ENCODE measurements at places on chromosomes 6 and 20.

GRCh38 chr20:34651200-34651599, 25.7 kb downstream of the PIGU start:
- DNase-seq = no peak

GRCh38 chr6:108738684-108739416, 109.4 kb upstream of the ARMC2 start:
- DNase-seq = no peak

DNA sequence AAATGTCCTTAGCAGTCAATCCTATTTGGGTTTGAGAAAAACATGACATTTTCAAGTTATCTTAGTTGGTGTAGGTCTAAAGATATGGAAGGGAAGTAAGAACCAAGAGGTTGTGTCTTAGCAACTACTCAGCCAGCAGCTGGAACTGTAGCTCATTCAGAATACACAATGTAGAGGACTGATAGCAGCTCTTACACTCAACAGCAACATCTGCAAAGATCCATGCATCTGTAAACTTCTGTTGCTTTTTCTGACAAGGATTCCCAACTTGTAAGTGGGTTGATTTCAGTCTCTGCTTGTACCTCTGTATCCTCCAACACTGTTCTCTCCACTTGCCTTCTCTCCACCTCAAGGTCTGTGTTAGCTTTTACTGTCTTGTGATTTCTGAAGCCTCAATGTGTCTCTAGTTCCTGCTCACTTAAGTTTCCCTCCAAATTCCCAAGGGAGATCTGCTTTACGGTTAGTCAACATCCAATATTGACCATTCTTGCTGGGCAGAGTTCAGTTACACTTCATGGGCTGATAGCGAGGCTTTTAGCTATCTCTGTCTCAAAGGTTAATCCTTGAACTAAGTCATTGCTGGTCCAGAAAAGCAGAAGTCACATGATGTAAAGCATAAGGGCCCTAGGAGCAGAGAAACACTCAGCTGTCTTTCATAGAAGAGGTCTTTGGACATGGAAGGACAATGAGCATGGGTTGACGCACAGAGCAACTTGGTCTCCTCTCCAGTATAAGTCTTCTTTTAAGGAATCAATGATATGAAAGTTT, 71.6 kb upstream of the LGSN start:
- no peak for DNase-seq

- DNase-seq = no peak
These were observed 60.8 kb downstream of the CD24 start for GRCh38 chr6:106913676-106914280.

DNA sequence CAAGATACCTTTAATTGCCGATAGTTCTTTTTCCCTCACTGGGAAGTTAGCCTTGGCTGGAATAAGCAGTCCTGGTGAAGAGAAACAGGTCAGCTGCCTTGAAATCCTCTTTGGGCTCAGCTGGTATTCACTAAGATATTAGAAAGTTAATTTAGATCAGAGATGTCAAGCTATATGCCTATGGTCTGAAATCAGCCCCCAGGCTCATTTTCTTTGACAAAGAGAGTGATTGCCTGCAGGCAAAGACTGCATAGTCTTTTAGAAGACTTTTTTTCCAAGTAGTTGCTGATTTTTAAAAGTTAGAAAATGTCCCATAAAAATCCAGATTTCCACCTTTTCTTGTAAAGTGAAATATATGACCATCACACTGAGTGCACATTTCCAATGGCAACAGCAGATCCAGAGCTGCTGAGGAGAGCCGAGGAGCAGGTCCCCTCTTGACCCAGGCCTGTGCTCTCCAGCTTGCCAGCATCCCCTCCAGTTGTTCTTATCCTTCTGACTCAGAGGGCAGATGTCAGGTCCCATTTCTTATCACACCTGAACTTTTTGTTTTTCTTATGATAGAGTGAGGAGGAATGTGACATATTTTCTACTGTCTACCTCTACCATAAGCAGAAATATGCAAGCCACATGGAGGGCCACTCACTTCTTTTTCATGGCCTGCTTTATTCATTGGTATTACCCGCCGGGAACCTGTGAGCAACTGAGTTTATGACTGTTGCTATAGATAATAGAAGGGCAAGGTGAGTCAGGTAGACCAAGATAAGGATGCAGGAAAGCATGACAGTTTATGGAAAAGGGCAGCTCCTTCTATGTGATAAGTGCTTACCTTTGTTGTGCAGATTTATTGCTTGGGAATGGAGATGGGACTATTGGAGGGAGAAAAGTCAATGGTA, 17.6 kb upstream of the L3MBTL3 start:
- no peak for DNase-seq

DNA sequence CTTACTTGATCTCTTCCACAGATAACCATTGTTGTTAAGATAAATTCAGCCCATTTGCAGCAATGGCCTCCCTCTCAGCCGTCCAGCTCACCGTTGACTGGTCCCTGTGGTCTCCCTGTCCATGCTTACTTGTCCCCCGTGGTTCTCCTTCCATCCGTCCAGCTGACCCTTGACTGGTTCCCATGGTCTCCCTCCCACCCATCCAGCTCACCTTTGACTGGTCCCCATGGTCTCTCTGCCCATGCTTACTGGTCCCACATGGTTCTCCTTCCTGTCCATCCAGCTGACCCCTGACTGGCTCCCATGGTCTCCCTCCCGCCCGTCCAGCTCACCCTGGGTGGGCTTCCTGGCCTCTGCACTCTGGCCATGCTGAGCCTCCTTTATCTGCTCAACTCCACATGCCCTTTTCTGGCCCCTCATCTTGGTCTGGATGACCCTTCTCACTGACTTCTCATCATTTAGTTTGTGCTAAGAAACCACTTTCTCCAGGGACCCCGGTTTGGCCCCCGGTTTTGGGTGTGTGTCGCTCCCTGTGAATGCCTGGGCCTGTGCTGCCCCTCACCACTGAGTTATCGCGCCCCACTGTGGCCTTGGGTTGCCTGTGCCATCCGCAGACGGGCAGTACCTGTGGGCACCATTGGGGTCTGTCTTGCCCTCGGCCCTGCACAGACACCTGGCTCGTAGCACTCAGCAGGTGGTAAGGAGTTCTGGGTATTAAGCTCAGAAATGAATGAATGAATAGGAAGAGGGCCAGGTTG, 146.4 kb downstream of the ERMARD start:
- DNase-seq = no peak

- DNase-seq = no peak
These were observed 18.9 kb upstream of the CCM2L start for GRCh38 chr20:31991339-31991705.

DNA sequence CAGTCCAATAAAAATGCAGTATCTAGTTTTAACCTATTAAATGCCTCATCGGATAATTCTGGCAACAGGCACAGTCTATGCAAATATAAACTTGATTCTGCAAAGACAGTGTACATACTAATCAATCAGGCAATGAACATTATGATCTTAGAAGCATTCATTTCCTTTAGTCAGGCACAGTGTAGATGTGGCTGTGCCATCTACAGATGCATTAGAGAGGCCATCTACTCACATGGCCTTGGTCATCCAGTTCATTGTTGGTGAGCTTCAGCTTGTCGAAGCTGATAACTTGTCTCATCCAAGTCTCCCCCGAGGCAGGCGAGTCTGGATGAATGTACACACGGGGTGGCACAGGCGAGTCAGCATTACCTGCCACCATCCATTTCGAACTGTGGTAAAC, 7.9 kb downstream of the TBX18 start:
- DNase-seq = no peak

GRCh38 chr20:658731-659291, 5.8 kb upstream of the SRXN1 start:
- no peak for DNase-seq

GRCh38 chr20:44084439-44084838, 102.5 kb downstream of the JPH2 start:
- no peak for DNase-seq

- DNase-seq = no peak
These were observed 230.2 kb downstream of the PTPRK start for GRCh38 chr6:128290221-128290620.

DNA sequence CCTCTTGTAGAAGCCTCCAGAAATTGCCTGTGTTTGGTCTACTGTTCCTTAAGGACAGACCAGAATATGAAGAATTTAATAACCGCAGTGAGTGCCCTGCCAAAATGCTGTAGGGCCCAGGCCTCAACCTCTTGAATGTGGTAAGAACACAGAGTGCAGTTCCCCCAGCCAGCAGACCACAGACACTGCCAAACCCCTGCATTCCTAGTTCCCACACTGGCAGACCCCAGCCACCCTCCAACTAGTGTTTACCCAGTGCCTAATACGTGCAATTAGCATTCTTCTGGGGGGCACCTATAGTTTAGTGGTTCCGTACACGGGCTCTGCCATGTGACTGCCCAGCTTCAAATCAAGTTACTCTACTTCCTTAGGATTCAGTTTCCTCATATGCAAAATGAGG, 51.7 kb downstream of the STK35 start:
- DNase-seq = no peak

DNA sequence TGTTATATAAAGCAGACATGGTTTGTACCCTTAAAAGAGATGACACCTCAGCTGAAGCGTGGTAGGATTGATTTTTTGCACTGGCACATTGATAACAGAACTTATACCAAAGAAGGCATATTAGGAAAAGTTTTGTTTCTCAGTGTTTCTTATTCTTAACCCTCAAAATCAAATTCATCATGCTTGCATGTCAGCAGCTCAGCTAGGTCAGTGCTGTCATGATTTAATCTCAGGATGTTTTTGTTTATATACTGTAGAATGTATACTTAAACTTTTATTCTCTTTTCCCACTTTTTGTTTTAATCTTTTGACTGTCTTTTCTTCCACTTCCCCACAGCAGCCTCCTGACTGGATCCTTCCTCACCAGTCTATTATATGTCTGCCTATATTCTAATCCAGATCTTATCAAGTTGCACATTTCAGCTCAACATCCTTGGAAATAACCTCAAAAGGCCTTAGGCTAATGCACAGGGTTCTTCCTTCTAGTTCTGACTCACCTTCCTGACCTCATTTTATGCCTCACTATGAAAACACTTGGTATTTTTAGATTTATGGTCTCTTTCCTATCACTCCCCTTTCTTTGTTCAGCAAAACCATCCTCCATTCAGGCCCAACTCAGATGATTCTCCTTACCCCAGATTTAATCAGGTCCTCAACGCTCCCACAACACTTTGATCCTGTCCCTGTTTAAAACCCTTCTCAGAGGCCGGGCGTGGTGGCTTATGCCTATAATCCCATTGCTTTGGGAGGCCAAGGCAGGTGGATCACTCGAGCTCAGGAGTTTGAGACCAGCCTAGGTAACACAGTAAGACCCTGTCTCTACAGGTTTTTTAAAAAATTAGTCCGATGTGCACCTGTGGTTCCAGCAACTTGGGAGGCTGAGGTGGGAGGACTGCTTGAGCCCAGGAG, 7.2 kb downstream of the HEBP2 start:
- DNase-seq = peak; percentile 13

DNA sequence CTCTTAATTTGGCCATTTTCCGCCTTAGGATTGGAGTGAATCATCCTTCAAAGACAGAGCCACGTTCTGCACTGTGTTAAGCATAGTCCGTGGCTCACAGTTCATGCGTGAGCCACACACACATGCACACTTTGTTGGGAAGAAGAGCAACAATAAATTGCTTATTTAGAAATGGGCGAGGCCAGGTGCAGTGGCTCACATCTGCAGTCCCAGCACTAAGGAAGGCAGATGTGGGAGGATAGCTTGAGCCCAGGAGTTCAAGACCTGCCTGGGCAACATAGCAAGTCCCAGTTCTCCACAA, 131.3 kb downstream of the ZDHHC14 start:
- DNase-seq = no peak

DNA sequence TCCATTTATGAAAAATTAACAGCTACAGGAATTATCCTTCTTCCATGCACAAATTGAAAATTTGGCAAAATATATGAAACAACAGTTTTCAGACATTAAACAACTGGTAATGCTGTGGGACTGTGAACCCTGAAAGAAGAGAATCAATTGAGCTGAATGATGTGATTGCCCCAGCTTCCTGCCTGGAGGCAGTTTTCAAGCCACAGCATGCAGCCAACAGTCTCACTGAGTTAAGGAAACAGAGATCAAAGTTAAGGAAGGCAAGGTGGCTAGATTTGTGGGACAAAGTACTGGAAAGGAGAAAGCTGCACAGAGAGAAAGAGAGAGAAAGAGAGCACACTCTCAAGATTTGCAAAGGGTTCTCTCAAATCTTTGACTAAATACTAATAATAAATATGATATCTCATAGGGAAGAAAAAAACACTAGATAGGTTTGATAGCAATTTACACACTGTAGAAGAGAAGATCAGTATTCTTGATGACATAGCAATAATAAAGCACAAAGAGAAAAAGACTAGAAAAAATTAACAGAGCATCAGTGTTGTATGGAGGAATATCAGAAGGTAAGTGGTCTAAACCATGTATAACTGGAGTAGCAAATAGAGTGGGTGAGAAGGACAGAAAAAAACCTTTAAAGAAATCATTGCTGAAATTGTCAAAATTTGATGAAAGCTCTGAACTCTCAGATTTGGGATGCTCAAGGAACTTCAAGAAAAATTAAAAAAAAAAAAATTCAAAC, 70.1 kb upstream of the CNKSR3 start:
- no peak for DNase-seq

GRCh38 chr20:32631933-32632460, 41.7 kb downstream of the C20orf203 start:
- DNase-seq = no peak

GRCh38 chr6:56838965-56839364, 115.9 kb upstream of the BEND6 start:
- DNase-seq = peak; percentile 48

GRCh38 chr6:28983838-28984237, 21.3 kb downstream of the ZNF311 start:
- DNase-seq = no peak

GRCh38 chr6:14286634-14287428, 169.3 kb downstream of the CD83 start:
- no peak for DNase-seq

Measured in AML-193 (cell line).